RCC 7860 (cell line): ENCODE measurements at places on chromosomes 16 and 17.
A peak's percentile ranks its signal among the peaks of the same experiment; 100 is the strongest.

DNA sequence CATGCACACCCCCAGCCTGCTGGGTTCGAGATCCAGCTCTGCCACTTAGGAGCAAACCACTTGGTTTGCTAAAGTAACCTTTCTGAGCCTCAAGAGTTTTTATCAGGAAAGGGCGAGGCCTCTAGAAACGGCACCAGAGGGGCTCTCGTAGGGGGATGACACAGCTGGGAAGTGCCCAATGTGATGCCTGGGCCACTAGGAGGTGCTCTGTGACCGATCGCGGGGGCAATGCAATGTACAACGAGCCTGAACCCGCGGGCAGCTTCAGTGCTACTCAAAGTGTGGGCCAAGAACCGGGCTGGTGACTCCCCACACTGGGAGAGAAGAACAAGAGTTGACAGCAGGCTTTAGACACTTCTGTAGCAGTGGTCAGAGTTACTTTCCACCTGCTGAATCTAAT is 9.4 kb downstream of the C16orf89 start:
- no peak for DNase-seq

DNA sequence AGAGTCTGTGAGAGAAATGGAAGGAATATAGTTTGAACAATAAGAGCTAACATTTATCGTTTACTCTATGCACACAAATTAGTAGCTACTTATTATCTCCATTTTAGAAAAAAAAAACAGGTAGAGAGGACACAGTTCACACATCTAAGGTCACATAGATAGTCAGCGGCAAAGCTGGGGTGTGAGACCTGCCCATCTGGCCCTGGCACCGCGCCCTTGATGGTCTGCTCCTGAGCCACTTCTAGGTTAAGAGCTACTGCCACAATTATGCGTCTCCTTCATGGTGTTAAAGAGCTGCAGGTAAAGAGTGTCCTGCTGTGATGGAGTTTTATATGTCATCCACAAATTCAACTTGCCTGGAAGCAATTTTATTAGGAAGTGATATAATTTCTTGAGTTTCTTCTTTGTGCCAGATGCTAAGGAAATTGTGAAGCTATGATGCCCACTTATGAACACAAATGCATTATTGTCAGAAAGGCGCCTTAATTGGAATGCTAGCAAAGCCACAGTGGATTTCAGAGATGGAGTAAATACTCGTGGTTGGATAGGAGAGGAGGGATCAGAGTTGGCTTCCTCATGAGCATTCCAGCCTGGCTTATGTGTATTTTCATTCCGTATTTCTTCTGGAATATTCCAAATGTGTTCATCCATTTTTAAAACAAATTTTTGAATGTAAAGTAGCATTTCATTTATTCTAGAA is 21.3 kb upstream of the MFSD6L start:
- no peak for DNase-seq

- no peak for DNase-seq
Observed at GRCh38 chr17:57102122-57102521, 17.1 kb downstream of the AKAP1 start.

GRCh38 chr16:27330542-27330941 is 16.8 kb downstream of the IL4R start:
- no peak for DNase-seq

DNA sequence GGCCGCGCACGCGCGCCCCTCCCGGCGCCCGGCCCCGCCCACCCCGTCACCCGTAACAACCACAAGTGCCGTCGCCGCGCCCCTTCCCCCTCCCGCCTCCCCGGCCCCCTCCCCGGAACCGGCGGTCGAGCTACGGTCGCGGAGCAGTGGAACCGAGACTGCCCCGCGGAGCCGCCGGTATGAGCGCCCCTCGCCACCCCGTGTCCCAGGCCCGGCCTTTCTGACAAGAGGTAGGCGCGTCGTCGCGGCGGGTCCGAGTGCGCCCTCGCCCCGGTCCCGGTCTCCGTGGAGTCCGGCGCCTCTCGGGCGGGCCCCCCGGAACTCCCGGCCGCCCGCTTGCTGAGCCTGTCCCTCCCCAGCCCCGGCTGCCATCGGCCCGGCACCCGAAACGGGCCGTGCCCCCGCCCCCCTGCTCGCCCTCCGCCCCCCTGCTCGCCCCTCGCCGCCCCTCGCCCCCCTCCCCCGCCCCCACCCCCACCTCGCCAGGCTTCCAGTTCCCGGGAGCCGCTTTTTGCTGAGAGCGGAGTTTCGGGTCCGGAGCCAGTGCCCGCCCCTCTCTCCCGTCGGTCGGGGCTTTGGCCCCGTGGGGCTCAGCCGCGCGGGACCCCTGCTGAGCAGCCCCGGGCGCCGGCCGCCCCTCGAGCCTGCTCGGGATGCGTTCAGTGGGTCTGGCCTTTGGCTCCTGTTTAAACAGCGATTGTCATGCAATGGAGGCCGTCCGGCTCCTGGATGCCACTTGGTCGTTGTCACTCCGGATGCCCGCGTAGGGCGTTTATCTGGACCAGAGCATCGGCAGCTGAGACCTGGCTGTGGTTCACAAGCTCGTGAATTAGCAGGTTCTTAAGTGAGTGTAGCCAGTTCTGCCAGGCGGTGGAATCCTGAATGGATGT is at the start of gene SEC14L1:
SEC14L1 (plus strand) TSS at position 92 of the 890 bp plus-strand sequence. CDS start 2,628 bp downstream, outside the sequence.
- DNase-seq: peak; percentile 48

DNA sequence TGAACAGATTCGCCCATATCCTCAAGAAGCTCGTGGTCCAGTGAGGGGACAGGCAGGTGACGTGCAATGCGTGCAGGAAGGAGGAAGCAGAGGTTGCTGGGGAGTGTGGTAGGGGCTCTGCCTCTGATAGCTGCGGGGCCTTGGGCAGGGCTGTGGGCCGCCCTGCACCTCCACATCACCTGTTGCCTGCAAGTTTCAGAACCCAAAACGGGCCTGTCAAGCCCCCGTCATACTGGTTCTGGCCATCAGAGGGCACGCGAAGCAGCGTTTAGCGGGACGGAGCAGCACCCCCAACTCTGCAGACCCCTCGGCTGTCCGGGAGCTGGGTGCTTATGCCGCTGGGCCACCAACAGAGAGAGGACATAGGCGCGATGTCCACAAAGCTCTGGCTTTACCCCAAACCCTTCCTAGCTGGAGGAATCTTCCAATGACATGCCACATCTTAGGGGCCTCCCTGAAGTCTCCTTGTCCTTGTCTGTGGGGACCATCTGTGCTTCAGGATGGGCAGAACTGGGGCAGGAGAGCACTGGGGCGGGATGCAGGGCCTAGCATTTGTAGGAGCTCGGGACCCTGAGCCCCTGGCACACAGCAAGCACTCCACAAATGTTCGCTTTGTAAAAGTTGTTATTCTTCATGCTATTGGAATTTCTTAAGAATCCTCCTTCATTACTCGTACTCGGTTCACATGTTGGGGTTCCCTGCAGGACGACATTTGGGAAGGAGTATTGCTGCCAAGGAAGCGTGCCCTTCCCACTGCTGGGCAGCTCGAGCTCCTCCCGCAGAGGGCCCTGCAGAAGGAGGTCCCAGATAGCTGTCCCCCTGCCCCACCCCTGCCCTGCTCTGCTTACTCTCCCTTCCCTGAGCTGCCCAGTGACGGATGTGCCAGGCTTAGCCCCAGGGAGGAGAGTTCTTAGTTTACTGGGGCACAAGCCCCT is 64.3 kb downstream of the CNGB1 start:
- DNase-seq: no peak

DNA sequence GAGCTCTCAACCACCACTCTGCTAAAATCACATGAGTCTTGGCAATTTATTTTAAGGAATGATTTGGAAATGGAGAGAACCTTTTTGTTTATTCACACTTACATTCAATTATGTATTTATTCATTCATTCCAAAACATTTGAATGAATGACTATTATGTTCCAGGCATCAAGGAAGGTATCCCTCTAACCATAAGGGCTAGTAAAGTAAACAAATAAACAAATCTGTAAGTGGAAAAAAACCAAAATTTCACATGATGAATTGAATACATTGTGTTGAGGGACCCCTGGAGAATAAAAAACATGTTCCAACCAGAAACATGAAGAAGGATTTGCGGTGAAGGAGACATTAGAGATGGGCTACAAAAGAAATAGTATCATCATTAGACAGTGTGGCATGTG is 677.8 kb downstream of the TOX3 start:
- no peak for DNase-seq

DNA sequence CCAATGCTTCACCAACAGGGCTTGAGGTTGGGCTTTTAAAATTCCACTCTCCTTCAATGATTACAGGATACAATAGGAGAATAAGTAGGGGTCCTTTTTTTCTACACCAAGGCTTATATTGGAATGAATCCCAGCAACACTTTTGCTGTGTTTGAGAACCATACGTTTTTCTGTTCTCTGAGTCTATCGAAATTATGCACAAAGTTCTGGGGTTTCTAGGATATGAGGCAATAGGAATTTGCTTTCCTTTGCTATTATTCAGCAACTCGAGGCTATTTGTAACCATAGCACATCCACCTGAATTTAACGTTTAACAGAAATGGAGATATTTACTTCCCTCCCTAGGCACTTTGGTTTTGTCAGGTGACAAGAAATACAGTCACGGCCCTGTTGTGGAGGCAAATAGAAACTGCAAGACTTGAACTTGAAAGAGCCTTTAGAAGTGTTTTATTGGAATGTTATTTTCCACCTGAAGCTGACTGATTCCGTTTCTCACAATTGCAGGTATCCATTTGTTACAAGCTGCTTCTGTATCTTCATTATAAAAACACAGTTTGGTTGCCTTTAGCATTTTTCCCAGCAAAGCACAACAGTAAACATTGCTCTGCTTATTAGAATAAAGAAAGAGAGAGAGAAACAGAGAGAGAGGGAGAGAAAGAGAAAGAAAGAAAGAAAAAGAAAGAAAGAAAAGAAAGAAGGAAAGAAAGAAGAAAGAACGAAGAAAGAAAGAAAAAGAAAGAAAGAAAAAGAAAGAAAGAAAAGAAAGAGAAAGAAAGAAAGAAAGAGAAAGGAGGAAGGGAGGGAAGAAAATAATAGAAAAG is 109.6 kb downstream of the HS3ST3A1 start:
- no peak for DNase-seq

GRCh38 chr17:63555500-63556156 is 5.4 kb downstream of the DCAF7 start:
- DNase-seq: no peak

GRCh38 chr17:21119247-21119918 is 7.4 kb upstream of the DHRS7B start:
- peak; percentile 43 for DNase-seq

- DNase-seq: no peak
Observed at GRCh38 chr16:57021757-57022156, 32.4 kb downstream of the NLRC5 start.

GRCh38 chr17:1709971-1710806 is at the start of gene TLCD2:
TLCD2 (minus strand) TSS chr17:1710377; CDS start chr17:1710242, 135 bp downstream.
- DNase-seq: no peak

- no peak for DNase-seq
Observed at GRCh38 chr16:68037841-68038597, 14.9 kb downstream of the DUS2 start.

GRCh38 chr17:53149316-53149715 is 673.4 kb upstream of the KIF2B start:
- no peak for DNase-seq
